ENCODE measurements at places on chromosomes 1 and 21.

- no peak for DNase-seq
Observed at GRCh38 chr21:46381541-46381940, 57.6 kb downstream of the PCNT start.

GRCh38 chr1:28833381-28833780, 21.4 kb downstream of the OPRD1 start:
- no peak for DNase-seq

GRCh38 chr1:203860396-203861025, 888 bp upstream of the SNRPE start:
- DNase-seq, result no peak

- DNase-seq, result no peak
Observed at GRCh38 chr1:203475012-203475981, at the start of gene PRELP. PRELP (plus strand) TSS chr1:203475806; CDS start chr1:203483185, 7,379 bp downstream.
